Suppressor macrophage (primary cell): ENCODE measurements at places on chromosomes 12 and 14.

GRCh38 chr12:4626543-4626942 is 22.3 kb downstream of the AKAP3 start:
- no peak for DNase-seq

DNA sequence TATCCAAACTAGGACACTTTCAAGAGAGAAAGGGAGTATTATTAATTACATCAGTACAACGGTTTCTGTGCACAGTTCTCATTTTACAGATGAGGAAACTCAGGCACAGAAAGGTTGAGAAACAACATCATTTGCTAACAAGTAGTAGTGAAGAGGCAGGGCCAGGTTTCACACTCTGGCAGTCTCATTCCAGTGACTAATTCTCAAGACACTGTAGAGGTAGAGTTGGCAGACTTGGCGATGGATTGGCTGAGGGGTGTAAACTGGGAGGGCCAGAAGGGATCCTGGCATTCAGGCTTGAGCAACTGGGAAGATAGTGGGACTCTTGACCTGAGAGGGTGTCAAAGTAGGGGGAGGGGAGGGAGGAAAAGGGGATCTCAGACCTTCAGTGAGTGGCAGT is 73.8 kb upstream of the BDKRB2 start:
- DNase-seq, result no peak

GRCh38 chr14:91980157-91980556 is 32.7 kb upstream of the FBLN5 start:
- peak; percentile 65 for DNase-seq

GRCh38 chr12:110067531-110067930 is 19.2 kb upstream of the C12orf76 start:
- DNase-seq, result no peak

DNA sequence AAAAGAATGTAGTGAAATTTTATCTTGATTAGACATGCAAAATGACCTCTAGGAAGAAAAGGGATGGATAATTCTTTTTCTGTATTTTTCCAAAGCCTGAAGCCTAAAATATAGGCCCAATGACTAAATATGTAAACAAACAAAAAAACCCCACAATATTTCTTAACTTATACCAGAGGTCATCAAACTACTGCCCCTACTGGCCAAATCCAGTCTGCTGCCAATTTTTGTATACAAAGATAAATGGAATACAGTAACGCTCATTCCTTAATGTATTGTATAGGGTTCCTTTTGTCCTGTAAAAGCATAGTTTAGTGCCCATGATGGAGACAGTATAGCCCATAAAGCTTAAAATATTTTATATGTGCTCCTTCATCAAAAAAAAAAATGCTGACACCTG is 145.7 kb upstream of the ALG10 start:
- no peak for DNase-seq

- no peak for DNase-seq
Measured at GRCh38 chr12:132856581-132856980, 27.9 kb upstream of the GOLGA3 start.

DNA sequence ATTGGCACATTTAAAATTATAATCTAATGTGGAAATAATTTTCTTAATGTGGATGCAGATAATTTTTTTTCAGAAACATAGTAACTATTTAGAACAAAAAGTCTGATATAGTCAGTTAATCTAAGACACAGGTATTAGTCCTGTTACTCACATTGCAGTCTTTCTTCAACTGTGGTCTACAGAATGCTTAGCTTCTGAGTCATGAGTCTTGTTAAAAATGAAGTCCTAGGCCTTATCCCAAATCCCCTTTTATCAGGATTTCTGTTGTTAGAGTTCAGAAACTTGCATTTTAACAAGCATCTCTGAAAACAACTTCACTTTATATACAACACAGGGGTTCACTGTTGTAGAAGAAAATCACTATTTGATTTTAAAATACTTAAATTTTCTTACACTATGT is 112.2 kb downstream of the SLC16A7 start:
- DNase-seq, result no peak

DNA sequence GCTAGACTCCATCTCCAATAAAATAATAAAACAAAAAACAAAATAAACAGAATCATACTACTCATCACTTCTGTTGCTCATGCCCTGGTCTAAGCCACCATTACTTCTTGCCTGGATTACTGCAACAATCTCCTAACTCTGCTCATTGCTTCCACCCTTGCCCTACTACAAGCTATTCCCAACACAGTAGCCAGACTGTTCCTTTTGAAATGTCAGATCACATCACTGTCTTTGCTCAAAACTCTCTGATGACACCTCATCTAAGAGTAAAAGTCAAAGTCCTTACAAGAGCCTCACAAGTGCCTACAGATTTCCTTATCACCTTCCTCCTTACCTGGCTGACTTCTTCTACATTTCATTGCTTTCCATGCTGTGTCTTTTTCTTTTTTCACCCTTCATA is 10.0 kb downstream of the FBXO33 start:
- peak; percentile 2 for DNase-seq

DNA sequence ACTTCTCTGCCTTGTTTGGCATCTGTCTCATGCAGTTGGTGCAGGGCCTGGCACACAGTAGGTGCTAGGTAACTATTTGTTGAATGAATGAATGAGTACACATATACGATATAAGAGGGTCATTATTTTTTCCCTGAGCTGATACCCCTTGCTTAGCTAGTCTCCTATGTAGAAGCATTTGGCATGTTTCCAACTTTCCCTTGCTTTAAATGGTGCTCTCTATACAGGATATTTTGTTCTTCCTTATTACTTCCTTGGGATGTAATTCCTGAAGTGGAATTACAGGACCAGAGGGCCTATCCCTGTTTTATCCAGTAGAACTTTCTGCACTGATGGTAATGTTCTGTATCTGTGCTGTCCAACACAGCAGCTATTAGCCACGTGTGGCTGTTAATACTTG is 250.1 kb upstream of the PWP1 start:
- DNase-seq, result no peak

DNA sequence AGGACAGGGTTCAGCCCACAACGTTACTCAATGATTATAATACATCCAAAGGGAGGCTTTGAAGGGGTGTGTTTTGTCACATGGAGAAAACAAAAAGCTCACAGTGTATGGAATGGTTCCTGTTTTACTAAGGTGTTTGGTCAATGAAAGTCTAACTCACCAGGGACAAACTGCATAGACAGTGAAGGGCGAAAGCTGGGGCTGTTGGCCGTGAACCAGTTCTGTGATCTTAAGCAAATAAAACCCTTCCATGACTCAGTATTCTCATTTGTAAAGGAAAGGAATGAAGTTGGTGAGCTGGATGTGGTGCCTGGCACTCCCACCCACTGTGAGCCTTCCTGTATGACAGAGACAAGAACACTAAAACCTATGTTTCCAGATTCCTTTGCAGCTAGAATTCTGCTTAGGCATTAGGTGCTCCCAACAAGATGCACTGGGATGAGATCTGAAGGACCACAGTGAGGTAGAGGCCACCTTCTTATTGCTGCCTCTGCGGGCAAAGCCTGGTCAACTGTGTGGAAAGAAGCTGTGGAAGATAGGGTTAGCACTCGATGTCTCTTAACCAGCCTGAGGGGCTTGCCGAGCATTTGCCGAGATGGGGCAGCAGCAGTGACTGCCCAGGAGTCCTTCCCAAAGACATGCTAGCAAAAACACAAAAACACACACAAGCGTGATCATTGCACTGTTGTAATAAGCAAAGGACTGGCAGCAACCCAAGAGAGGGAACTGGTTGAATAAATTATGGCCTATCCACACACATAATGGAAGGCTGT is 48.5 kb downstream of the VCPKMT start:
- DNase-seq, result no peak

GRCh38 chr12:132953771-132954170 is 2.3 kb downstream of the ZNF605 start:
- DNase-seq, result no peak

GRCh38 chr14:97164021-97164420 is 366.8 kb downstream of the VRK1 start:
- DNase-seq, result no peak

DNA sequence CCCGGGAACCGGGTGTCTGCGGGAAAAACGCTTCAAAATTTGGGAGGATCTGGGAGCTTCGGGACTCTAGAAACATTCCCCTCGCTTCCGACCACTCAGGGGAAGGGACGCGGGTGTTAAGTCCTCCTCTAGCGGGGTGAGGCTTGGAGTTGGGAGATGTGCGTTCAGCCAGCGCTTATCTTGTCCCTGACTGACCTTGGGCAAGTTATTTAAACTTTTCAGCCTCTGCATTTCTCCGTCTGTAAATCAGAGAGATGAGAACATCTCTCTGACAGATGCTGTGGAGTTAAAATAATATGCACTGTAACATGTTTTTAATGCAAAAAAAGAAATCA is 76.9 kb upstream of the ANO4 start:
- DNase-seq, result no peak

GRCh38 chr12:31846405-31846804 is 112.8 kb upstream of the RESF1 start:
- no peak for DNase-seq

GRCh38 chr12:52062167-52063081 is 7.4 kb upstream of the ATG101 start:
- DNase-seq, result no peak

GRCh38 chr14:75454963-75455546 is 27.2 kb downstream of the JDP2 start:
- peak; percentile 45 for DNase-seq

GRCh38 chr12:27104546-27104945 is 22.2 kb upstream of the C12orf71 start:
- no peak for DNase-seq

- no peak for DNase-seq
Measured at GRCh38 chr14:87852107-87852506, 140.9 kb downstream of the GALC start.

- DNase-seq, result peak; percentile 53
Measured at GRCh38 chr12:123267991-123268843, 3.4 kb downstream of the CDK2AP1 start.

DNA sequence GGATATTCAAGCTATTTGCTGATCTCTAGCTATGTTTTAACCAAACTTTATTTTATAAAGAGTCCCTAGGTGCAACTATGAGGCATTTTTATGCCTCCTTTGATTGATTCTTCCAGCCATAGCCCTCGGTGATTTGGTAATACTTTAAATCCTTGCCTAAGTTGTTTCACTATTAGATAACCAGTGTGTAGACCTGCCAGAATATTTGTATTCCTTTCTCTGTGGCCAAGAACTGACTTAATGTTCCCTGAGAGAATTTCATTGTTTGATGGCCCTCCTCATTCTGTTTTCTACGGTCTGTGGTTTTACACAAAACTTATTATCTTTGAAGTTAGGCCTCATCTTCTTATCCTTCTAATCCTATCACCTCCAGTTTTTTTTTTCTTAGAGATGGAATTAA is 109.7 kb upstream of the MDGA2 start:
- no peak for DNase-seq

DNA sequence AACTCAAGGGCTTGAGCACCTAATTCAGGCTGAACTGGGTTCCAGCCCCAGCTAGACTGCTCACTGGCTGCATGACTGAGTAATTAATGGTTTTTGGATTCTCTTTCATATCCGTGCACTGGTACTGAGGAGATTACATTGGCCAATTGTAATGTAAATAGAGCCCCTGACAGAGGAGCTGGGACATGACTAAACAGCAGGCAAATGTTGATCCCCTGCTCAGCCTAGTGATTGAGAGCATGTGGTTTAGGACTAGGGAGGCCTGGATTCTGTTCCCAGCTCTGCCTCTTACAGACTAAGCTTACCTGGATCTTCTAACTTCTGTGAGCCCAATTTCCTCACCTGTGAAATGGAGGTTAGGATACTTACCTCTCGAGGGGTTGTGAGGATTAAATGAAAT is 204.3 kb downstream of the ESR2 start:
- no peak for DNase-seq

DNA sequence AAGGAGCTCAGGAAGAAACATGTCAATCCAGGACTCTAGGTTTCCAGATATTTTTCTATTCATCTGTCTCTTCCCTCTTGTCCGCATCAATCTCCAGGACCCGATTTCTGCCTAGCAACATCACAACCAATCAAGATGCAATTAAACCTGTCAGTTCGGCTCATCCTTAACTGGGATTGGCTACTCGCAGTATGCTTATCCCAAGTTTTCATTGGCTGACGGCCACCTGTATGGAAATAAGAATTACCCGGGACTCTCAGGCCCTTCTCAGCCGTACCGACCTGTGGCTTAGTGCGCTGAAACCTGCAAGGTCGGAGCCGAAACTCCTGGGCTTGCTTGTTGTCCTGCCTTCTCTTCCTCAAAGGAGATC is 20.4 kb upstream of the ATP5MC2 start:
- DNase-seq, result peak; percentile 43

GRCh38 chr12:6767353-6768319 is 1.5 kb downstream of the PTMS start:
- no peak for DNase-seq

DNA sequence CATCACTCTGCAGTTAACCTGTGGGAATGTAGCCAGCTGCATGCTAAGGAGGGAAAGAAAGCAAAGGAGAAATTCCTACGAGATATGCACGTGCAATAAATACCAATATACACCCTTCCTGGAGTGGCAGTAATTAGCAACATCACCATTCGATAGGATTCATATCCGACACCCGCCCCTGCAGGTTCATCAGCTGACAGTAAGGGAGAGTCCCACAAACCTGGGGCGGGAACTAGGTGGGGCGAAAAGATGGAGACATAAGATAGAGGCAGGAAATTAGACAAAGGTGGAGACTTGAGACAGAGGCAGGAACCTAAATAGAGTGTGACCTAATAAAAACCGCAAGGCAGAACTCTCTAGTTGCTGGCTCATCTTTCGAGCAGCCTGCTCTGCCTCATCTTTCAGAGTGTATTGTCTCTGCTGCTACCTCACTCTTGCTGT is 51.6 kb downstream of the PLEKHG3 start:
- DNase-seq, result no peak

GRCh38 chr12:64145226-64145625 is 76.9 kb downstream of the KICS2 start:
- no peak for DNase-seq

DNA sequence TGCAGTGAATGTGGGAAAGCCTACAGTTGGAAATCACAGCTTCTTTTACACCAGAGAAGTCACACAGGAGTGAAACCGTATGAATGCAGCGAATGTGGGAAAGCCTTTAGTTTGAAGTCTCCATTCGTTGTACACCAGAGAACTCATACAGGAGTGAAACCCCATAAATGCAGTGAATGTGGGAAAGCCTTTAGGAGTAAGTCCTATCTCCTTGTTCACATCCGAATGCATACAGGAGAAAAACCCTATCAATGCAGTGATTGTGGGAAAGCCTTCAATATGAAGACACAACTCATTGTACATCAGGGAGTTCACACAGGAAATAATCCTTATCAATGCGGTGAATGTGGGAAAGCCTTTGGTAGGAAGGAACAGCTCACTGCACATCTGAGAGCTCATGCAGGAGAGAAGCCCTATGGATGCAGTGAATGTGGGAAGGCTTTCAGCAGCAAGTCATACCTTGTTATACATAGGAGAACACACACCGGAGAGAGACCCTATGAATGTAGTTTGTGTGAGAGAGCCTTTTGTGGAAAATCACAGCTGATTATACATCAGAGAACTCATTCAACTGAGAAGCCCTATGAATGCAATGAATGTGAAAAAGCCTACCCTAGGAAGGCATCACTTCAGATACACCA is 24.6 kb downstream of the ZNF26 start:
- DNase-seq, result no peak

- DNase-seq, result no peak
Measured at GRCh38 chr14:54267172-54267571, 129.6 kb upstream of the CDKN3 start.
